ENCODE measurements at places on chromosomes 4 and X. TPM values are rescaled to one million over a fixed set of nuclear protein-coding genes. Genes with fewer than 3 reads are reported as not detected.
A peak's percentile ranks its signal among the peaks of the same experiment; 100 is the strongest.

Gene IL9R
- 0.79 TPM for total RNA-seq

Gene DGAT2L6
- total RNA-seq: not detected

Gene PPBP
- not detected for total RNA-seq

Gene KCND1
- 0.95 TPM for total RNA-seq

Gene UGT8
- total RNA-seq: 50.9 TPM

DNA sequence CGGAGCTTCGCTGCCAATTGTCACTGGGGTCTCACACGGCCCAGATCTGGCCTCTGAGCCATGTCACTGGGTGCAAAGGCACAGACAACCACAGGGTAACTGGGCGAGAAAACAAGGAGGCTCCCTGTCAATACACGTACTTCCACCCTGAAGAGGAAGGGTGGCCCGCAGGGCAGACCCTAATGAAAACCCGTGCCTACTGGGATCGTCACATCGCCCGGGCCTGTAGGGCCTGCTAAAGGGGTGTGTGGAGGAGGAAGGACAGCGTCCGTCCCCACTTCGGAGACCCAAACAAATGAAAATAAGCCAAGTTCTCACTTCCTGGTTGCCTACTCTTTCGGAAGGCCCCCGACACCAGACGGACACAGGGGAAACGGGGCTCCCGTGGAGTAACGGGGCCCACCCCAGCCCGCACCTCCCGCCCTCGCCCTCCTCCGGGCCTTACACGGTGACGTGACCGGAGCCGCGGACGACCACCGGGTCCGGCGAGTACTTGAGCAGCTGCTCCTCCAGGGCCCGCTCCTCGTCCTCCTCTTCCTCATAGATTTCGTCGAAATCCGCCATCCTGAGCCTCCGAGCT lies 578 bp downstream of the CHIC2 start:
- DNase-seq: peak; percentile 41

- no peak for DNase-seq
Observed at GRCh38 chr4:41199788-41200187, 14.6 kb downstream of the APBB2 start.

DNA sequence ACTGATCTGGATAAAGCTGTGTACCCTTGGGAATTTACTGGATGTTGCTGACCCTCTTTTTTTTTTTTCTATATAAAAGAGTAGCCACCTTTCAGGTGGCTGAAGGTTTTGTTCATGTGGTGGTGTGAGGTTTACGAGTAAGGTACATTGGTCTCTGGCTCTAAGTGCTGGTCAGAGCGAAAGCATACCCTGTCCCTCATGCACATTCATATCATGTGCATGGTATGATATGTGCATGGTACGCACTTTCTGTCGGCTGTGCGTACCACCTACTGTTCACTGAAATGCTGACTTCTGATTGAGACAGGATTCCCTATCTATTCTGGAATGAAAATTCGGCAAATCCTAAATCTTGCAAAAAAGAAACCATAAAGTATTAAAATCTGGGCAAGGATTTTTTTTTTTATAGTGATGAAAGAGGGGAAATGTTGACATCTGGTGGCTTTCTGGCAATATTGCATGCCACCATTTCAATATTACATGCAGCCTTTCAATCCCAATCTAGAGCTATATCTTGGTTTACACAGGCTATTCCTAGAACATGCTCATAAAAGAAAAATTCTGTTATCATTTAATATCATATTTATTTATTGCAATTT lies 32.8 kb downstream of the FAM149A start:
- no peak for DNase-seq

GRCh38 chr4:65589331-65589730 lies 81.0 kb downstream of the EPHA5 start:
- no peak for DNase-seq

DNA sequence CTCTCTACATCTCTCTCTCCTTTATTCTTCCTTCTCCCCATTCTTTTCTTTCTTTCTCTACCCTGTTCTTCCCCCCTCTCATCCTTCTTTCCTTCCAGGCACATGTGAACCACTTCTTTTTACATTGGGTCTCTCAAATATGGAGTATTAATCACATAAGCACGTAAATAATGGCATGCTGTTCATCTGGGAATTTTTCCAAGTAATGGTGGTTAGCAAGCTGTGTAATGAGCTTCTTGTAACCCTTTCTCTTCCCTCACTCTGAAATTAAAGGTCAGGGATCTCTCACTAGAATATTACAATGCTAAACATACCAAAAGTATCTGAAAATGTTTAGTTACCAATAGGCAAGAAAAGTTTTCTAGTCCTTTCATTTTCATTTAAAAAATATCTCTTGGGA lies 239.9 kb upstream of the TEX13A start:
- no peak for DNase-seq

GRCh38 chr4:162364651-162365050 lies 200.9 kb upstream of the FSTL5 start:
- no peak for DNase-seq

All from transverse colon (tissue), 4 donors.